HuH-7 (cell line): ENCODE measurements at places on chromosomes 12 and 14.

DNA sequence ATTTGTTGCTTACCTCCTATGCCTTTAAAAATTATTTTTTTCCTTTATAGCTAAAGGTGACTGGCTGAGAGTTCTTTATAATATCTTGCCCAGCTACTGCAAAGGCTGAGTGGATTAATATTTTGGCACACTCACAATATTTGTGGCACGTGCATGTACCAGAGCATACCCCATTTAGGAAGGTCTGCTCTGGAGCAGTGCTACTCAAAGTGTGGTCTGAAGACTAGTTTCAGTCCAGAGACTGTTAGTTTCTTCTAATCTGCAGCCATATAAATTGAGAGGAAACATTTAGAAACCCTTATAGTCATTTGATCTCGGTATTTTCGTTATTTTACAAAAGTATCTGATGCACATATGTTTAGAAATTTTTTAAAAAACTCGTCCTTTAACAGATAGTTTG is 51.0 kb downstream of the IFT81 start:
- DNase-seq: no peak

GRCh38 chr14:103544388-103545218 is 15.6 kb downstream of the TRMT61A start:
- DNase-seq: no peak

DNA sequence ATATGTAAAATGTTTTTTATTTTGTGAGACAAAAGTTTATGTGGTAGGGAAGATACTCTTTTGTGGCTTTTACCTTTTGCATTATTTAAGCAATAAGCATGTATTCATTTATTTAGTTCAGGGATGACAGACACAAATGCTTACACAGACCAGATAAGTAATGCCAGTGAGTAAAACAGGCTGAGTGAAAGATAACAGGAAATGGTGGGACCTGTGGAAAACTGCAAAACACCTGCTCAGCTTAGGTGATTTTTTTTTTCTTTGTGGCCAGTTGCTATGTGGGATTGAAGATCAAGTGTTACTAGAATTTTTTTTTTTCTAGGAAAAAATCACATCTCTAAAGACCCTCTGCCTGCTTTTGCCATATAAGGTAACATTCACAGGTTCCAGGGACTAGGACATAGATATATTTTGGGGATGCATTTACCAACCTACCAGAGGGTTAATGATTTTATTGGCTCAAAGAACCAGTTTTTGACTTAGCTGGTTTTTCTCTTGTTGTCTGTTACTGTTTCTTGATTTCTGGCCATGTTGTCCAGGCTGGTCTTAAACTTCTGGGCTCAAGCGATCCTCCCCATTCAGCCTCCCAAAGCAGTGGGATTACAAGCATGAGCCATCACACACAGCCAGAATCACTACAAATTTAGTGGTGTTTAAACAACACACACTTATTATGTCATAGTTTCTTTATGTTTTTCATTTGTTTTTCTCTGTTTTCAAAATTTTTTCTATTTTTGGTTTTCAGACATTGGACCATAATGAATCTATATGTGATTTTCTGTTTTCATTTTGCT is 9.8 kb downstream of the PSMA6 start:
- DNase-seq: no peak

DNA sequence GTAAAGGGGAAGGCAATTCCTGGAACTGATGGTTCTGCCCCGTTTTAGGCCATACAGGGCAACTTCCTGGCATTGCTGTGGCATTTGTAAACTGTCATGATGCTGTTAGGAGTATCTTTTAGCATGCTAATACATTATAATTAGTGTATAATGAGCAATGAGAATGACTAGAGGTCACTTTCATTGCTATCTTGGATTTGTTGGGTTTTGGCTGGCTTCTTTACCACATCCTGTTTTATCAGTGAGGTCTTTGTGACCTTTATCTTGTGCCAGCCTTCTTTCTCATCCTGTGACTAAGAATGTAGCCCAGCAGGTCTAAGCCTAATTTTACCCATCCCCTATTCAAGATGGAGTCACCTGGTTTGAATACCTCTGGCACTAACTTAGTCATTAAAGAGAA is 51.2 kb downstream of the TESPA1 start:
- DNase-seq: no peak

DNA sequence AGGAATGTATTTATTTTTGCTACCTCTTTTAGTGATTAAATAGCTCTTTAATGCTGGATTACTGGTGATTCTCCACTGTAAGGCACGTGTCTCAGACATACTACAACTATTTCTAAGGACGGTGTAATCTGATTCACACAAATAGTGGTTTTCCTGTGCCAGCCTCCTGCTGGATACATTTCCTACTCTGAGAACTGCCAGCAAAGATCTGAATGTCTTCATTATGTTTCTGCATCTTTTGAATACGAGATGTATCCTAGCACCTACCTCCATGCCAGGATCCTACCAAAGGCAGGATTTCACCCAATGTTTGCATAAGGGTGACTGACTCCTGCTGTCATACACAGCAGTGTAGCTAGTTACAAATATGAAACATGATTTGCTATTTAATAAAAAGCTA is 120.6 kb downstream of the PRICKLE1 start:
- no peak for DNase-seq

DNA sequence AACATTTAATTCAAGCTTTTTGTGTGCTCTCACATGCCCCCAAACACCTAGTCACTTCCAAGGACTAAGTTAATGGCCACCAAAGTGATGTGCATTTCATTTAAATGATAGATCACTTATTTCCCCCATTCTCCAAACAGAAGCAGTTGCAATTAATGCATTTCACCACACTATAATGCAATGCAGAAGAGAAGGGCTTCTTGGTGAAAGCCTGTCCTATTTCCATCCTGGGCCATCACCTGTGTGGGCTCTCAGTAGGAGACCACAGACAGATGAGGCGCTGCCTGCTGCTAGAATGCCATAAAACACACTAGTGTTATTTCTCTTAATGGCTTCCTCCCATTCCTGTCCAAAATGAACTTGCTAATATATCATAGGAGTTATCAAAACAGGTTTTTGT is 151.2 kb downstream of the GPR65 start:
- no peak for DNase-seq

DNA sequence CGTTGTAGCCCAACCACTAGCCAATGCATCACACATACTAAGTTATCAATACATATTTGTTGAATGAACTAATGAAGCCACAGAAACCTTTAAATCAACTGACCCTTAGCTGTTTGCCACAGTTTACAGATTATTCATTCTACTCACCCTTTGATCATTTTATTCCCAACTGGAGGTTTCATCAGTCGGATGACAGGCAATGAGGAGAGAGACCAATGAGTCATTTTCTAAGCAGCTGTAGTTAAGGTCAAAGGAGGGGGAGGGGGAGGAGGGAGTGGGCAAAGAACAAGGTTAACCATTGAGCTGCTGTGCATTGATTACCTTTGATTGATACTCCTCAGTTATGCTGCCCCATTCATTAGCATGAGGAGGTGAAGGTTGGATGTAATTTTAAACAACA is 469.5 kb downstream of the VRK1 start:
- no peak for DNase-seq

DNA sequence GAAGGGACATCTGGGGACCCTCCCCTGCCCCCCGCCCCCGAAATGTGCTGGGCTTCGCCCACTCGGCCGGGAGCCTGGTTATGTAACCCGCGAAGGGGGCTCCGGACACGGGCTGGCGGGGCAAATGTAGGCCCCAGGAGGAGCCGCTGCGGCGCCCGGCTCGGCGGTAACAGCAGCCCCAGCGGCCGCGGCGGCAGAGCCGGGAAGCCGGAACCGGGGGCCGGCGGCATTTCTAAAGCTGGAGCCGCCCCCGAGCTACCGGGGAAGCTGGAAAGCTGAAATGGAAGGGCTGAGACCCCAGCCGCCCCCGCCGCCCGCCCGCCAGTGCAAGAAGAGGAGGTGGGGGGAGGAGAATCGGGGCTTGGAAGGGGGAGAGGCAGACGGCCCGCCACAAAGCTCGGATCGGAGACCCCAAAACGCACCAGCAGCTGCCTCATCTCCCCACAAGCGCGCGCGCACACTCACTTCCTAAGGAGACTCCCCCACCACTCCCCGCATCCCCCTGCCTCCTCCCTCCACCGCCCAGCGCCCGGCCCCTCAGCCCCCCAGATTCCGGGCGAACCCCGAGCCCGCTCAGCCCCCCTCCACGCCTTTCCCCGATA is 1.5 kb downstream of the KDM2B start:
- DNase-seq: no peak

GRCh38 chr12:41795051-41795600 is 349.5 kb downstream of the GXYLT1 start:
- no peak for DNase-seq

- no peak for DNase-seq
These were observed 256.3 kb downstream of the NTF3 start for GRCh38 chr12:5688226-5688625.

GRCh38 chr12:99745121-99745520 is 97.6 kb downstream of the GARIN6 start:
- no peak for DNase-seq

- no peak for DNase-seq
These were observed 4.6 kb downstream of the TEAD4 start for GRCh38 chr12:2963760-2964292.

DNA sequence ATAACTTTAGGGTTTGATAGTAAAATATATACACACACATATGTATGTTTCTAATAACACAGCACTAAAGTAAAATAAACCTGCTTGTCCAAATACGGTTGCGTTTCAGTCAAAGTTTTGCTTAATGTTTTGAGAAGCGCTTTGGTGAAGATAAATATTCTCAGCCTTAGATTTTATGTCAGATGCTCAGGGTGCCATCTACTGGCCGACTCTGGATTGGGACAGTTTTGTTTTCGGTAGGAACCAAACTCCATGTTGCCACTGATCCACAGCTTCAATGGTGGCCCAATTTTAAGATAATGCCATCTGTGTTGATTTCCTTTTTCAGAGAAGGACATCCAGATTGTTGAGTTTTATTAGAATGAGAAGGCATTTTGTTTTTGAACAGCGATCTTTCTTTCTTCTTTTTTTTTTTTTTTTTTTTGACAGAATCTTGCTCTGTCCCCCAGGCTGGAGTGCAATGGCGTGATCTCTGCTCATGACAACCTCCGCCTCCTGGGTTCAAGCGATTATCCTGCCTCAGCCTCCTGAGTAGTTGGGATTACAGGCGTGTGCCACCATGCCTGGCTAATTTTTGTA is 43.1 kb downstream of the LLPH start:
- peak; percentile 39 for DNase-seq

DNA sequence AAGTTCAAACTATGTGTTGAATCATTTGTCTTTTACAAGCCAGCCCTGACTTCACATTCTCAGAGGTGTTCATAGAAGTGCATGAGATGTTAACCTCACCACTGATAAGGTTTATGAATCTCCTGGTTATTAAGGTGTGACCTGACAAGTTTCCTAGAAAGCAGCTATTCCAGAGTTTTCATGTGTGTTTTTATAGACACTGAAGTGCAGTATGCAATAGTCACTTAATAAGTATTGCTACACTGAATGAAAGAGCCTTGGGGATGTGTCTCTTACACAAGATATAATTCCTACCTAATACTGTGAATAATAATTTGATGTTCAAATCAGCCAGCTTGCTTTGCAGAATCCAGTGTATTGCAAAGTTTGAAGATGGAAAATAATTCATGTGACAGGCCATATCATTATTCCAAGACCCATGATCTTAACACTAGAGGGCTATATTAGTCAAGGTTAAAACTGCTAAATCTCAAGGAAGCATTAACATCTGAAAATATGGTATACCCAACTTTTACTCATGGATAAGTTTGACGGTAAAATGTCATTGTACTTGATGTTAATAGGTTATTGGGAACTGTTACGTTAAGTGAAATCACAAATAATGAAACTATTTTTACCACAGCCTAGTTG is 13.0 kb downstream of the SLC25A3 start:
- no peak for DNase-seq

DNA sequence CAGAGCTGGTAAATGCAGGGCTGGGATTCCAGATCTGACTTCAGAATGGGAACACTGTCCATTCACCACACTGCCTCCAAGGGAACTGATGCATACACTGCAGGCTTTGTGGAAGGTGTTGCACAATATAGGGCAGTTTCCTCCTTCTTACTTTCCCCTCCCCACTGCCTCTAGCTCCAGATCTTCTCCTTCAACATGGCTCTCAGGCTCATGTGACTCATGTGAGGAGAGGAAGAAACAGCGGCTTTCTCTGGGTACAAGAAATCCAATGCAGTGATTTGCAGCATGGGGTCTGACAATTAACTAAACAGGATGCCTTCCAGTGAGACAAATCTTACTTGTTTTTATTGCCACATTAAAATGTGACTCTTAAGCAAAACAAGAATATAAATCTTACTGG is 447.6 kb upstream of the CCDC196 start:
- peak; percentile 11 for DNase-seq

DNA sequence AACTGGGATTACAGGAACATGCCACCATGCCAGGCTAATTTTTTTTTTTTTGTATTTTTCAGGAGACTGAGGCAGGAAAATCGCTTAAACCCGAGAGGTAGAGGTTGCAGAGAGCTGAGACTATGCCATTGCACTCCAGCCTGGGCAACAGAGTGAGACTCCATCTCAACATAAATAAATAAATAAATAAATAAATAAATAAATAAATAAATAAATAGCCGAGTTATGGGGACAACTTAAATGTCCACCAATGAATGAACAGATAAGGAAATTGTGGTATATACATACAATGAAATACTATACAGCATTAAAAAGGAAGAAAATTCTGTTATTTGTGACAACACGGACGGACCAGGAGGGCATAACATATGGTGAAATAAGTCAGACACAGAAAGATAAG is 325.7 kb downstream of the NELL2 start:
- no peak for DNase-seq

DNA sequence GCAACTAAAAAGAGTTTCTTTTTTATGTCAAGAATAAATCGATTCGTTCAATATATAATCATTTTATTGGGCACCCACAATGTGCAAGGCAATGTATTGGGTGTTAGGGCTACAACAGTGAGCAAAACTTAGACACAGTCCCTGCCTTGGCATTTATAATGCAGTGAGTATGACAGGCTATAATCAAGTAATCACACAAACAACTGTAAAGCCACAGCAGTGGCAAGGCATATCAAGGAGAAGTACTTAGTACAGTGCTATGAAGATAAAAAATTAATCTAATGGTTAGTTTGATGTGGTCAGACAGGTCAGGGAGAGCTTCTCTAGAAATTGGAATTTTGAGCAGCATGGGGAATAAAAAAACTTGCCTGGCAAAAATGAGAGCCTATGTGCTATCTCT is 39.5 kb upstream of the OTOGL start:
- no peak for DNase-seq

GRCh38 chr12:95553197-95553943 is 2.1 kb upstream of the USP44 start:
- no peak for DNase-seq

GRCh38 chr14:99930420-99931274 is 134.6 kb upstream of the EVL start:
- no peak for DNase-seq
